ENCODE measurements at places on chromosomes 2 and 18.

DNA sequence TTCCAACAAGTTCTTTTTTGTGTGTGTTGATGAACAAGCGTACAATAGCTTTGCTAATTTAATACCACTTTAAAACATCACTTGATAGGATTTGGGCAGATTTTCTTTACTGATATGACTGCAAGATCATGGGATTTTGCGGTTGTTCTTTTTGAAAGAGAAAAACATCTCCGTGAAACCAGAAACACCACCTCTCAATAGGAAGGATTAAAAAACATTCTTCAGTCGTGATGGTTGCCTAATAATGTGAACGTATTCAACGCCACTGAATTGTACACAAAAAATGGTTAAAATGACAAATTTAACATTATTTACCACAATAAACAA lies 19.3 kb downstream of the RBMS1 start:
- no peak for DNase-seq

DNA sequence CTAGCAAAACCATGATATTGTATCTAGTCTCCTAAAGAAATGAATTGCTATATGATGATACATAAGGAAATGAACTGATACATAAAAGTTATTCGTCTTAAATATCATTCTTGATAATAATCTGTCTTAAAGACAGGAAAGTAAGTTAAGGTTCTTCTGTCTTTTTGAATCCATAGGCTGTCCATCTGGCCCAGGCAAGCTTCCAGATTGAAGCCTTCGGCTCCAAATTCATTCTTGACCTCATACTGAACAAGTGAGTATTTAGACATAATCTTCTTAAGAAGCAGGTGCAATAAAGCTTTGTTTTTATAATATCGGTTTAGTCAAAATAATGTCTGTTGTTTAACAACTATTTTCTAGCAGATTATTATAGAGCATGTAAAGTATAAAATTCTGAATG lies 37.7 kb downstream of the ADAM23 start:
- no peak for DNase-seq

DNA sequence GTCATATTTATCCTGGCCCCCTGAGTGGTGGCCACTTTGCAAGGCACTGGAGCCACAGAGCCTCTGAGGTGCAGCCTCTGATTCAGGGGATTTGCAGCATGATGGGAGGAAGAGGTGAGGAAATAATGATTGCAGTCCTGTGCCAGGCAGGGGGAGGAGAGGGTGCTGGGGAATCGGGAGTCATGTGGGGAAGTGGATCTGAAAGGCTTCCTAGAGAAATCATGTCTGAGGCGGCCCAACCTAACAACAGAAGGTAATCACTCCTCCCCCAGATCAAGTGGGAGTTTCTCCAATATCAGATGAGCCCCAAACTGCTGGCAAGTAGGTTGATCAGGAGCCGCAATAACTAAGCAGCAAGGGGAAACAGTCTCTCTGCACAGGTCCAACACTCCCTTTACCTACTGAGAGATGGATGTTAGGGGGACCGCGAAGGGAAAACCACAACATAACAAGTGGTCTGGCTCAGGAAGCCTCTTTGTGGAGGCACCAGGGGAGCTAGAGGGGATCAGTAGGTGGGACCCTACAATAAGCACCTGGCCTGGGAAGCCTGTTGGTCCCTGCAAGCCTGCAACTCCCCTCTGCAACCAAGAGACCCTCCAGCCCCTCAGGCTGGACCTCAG lies 71.8 kb upstream of the NPAS2 start:
- DNase-seq: no peak

- DNase-seq: no peak
Observed at GRCh38 chr2:28444956-28445355, 50.9 kb upstream of the PLB1 start.

DNA sequence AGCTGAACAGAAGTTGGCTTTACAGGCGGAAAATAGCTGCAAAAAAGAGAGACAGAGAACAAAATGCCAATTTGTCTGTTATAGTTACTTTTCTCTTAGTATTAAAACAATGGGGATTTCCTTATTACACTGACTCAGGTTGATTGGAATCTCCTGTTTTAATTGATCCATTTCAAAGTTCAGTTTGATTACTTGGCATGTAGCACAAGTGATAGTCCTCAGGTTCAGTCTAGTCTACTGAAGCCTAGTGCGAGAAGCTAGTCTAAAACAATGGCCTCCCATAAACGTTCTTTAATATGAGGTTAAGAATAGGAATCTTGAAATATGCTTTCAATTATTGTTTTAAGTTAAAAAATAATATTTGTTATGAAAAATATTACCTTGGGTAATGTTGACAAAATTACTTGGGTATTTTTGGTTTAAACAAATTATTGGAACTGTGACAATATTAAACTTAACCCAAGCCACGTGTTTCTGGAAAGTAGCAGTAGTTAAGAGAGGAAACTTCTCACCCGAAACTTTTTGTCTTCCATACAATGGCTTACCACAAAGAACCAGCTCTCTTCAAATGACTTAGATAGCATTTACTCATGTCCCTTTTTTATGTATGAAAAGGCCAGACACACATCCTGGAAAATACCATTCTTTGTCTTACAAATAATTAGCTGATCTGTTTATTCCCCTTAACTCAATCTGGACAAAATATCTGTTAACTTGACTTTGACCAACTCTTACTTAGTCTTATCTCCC lies 1326.2 kb upstream of the TMEFF2 start:
- no peak for DNase-seq

GRCh38 chr2:29528891-29529520 lies 392.4 kb downstream of the ALK start:
- no peak for DNase-seq
